Uterine smooth muscle cell (primary cell): ENCODE measurements at places on chromosomes 16 and 17. TPM values are rescaled to one million over a fixed set of nuclear protein-coding genes. Genes with fewer than 3 reads are reported as not detected.

Gene PDE6G
- 0.25 TPM in 1 of 2 replicates, not detected in the other for total RNA-seq

Gene KIF19
- total RNA-seq, result not detected in 2 replicates

Gene HS3ST3A1
- 47.7 and 54.6 TPM in 2 replicates for total RNA-seq

Gene ATP1B2
- total RNA-seq, result not detected in 2 replicates

Gene TLCD3B
- total RNA-seq, result 0.22 TPM in 1 of 2 replicates, not detected in the other

Gene KPNB1
- 506 and 887 TPM in 2 replicates for total RNA-seq

Gene KRT33B
- total RNA-seq, result 1.1 and 2.7 TPM in 2 replicates

Gene CFAP97D1
- total RNA-seq, result under 0.01 TPM in 1 of 2 replicates, not detected in the other

Gene C16orf96
- not detected in 2 replicates for total RNA-seq
